Activated gamma-delta T cell treated with Interleukin-2 at 50 U/mL for 16 hours (primary cell): ENCODE measurements at places on chromosomes 3 and 15.
A peak's percentile ranks its signal among the peaks of the same experiment; 100 is the strongest.

DNA sequence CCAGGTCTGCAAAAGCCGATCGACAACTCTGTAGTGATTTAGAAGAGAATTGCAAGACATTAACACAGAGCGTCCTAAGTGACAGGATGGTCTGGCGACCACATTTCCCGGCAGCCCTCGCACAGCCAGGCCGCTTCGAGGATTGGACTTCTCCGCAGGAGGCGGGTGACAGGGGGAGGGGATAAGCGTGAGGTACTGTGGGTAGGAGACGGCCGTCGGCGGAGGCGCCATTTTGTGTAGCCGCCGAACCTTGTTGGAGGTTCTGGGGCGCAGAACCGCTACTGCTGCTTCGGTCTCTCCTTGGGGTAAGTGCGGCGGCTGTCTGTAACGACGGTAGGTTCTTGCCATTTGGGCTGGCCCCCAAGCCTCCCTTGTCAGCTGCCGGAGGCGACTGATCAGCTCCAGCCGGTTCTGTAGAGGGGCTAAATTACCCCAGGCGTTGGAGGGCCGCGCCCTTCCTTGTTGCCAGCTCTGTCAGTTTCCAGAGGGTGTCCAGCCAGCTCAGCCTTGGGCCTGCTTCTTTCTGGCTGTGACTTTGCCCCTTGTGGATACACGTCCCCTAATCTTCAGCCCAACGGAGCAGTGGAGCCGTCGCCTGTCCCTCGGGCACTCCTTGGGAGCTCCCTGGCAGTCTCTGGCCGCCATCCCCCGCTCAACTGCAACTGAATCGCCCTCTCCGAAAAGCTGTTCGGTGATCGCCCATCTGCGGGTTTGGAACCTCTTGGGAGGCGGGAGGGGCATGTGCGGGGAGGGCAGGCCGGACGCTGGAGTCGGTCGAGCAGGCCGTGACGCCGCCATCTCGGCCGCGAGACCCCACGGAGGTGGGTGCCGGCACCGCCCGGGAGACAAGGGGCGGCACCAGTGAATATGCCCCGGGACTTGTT, at the start of gene RBM5:
Gene RBM5, plus strand, starts transcription at position 195 of the 884 bp plus-strand sequence. CDS start 1,516 bp downstream, outside the sequence.
- DNase-seq: peak; percentile 92

- DNase-seq: no peak
These were observed 10.1 kb downstream of the SEMA3F start for GRCh38 chr3:50164984-50165909.

DNA sequence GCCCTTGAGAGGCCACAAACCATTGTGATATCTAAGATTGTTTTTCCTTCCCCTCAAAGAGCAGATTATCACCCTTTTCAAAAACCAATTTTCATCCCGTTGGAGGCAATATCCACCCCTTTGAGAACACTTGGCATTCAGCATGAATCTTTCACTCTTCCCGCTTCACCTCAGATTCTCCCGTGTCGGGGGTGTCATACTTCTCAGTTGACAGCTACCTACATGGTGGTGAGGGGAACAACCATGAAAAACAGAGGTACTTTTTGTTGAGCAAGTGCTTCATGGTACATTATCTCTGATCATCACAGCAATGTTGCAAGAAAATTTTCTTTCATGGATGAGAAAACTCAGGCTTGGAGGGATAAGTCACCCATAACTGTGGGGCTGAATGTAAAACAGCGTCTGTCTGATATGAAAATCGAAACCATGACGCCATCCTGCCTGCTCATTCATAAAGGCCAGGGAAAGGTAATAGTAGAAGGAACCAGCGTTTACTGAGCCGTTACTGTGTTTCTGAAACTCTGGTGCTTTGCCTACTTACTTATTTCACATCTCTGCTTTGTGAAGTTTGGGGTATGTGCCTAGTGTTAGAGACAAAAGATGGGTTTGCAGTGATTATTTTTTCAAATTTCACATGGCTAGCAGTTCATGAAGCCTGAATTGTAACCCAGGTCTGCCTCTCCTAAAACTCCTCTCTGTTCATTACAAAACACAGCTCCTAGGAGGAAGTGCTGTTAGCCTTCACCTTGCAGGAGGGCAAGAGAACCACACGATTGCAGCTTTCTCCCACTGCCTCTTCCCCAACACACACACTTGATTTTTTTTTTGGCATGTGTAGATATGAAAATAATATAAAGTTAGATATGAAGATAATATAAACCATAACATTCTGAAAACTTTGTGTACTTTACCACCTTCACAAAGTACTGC, 35.4 kb downstream of the SV2B start:
- no peak for DNase-seq

GRCh38 chr15:89785774-89786140, 9.6 kb downstream of the MESP2 start:
- DNase-seq: no peak

GRCh38 chr3:17770682-17771081, 28.3 kb upstream of the TBC1D5 start:
- no peak for DNase-seq

DNA sequence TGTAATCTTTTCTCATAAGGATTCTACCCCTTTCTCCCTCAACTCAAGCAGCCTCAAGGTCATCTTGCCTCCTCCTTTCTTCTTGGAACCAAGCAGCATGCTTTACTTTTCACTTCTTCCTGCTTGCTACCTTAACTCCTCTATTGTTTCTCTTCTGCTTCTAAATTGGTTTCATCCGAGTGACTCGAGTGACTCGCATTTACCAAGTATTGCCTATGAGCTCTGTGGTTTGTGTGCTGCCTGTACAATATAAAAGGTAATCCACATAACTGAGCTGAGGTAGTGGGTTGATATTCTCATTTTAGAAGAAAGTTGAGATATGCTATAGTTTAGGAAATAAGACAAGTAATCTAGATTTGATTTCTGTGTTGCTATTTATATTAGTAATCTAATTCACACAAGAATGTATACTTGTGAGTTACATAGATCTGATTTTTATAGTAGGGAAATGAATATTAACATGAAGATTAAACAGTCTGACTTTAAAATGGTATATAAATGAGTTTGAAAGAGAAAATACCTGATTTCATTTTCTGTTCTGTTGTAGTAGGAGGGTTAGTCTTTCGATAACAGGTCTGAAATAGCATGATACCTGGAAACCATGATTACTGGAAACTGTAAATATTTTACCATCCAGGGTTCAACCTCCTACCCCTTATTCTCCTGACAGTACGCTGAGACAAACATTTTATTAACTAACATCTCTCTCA, 5.5 kb downstream of the HHLA2 start:
- no peak for DNase-seq

GRCh38 chr15:50872832-50873426, 35.6 kb upstream of the AP4E1 start:
- no peak for DNase-seq

DNA sequence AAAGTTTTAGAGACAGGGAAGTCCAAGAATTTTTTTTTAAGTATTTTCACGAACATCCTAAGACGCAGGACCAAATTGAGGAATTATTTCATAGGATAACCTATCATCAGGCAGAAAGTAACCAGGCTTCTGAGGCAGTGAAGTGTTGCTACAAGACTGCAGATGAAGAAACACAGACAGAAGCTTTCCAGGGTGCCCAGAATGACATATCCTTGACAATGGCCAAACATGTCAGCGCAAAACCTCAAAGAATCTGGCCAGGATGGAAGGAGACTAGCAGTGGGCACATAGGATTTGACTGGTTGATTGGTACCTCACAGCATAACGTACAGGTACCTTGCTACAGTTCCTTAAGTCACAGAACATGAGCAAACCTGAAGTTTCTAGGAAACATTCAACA, 7.5 kb downstream of the ADAMTS9 start:
- no peak for DNase-seq

DNA sequence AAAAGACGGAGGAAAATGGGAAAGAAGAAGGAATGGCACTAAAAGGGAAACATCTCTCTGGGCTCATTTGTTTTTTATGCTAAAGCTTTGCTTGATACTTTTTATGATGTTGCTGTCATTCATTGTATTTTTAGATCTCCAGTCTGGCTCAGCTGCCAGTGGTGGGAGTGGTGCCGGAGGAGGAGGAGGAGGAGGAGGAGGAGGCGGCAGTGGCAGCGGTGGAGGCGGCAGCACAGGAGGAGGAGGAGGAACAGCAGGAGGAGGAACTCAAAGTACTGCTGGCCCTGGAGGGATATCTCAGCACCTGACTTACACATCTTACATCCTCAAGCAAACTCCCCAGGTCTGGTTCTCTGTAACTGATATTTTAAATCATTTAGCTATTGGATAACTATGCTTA, 49.6 kb downstream of the MAP6D1 start:
- DNase-seq: no peak

GRCh38 chr3:114452256-114452655, 158.4 kb downstream of the TIGIT start:
- DNase-seq: no peak

DNA sequence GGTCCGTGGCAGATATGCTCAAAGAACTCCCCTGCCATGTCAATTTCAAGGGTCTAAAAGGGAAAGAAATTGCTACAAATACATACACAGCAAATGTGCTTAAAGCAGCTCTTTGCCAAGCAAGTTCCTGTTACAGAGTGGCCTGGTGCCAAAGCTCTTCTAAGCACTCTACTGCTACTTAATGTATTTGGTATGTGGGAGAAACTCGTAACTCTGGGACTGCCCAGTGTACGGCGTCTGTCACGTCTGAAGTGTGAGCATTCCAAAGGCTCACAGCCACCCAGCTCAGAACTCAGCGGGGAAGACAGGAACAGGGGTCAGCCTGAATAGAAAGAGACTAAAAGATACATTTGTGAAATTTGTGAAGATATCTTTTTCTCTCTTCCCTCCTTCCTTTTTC, 54.6 kb downstream of the RBMS3 start:
- DNase-seq: no peak
